Cardiac fibroblast (primary cell): ENCODE measurements at places on chromosomes 4 and X.

GRCh38 chr4:96691521-96691920 is 851.6 kb downstream of the PDHA2 start:
- no peak for DNase-seq

DNA sequence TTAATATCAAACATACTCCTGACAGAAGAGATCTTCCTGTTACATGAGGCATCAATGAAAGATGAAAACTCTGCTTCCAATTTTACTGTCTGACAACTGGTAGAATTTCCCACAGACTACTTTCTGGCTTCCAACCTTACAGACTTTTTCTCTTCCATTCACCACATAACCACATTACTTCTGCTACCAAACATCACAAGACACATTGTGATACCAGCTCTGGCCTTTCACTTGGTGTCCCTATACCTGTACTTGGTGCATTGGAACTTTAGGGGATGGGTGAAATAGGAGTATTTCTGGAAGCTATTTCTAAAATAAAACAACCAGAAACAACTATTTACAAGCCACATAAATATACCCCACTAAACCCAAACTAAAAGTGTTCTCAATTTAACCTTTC is 20.5 kb downstream of the AMTN start:
- no peak for DNase-seq

GRCh38 chr4:48196758-48197504 is 62.9 kb upstream of the TXK start:
- DNase-seq = no peak

DNA sequence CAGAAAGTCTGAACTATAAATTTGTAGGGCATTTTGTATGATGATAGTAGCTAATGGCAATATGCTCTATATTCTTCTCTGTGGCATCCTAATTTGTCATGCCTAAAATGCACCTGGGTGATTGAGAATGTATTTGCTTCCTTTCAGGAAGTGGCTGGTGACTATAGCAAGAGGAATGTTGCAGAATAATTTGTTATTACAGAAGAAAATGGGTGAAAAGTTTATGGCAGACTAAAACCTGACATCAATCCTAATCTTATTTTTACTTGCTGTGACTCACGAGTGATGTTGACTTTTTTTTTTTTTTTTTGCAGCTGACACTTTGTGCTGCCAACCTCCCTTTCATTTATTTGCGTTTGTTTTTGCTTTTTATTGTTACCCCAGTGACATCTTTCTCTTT is 141.1 kb downstream of the MSL3 start:
- DNase-seq = peak; percentile 83

- DNase-seq = no peak
Measured at GRCh38 chrX:53247928-53248327, 22.9 kb upstream of the KDM5C start.

GRCh38 chr4:104815665-104816064 is 321.0 kb upstream of the CXXC4 start:
- DNase-seq = no peak

- no peak for DNase-seq
Measured at GRCh38 chrX:51215266-51215665, 117.4 kb upstream of the NUDT10 start.

- peak; percentile 50 for DNase-seq
Measured at GRCh38 chrX:40105835-40106675, 8.3 kb upstream of the BCOR start.

- DNase-seq = peak; percentile 37
Measured at GRCh38 chr4:77232653-77233052, 75.6 kb downstream of the CCNG2 start.

GRCh38 chrX:123424546-123424945 is 240.5 kb downstream of the GRIA3 start:
- peak; percentile 61 for DNase-seq

- DNase-seq = no peak
Measured at GRCh38 chr4:15163284-15163645, 161.0 kb downstream of the CPEB2 start.

DNA sequence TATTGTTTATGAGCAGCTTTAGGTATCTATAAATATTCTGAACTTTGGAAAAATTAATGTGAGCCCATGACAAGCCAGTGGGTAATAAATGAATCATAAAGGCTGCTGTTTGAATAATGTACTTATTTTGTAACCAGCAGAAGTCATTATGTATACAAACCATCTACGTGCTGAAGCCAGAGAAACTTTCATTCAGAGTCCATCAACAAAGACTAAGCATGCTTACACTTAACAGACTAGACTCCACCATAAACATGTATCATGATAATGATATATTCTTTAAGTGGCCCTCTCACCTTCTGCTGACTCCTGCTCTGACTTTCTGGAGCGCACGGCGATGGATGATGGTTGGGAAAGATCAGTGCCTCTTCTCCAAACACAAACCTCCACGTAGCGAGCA is 72.0 kb downstream of the SMARCA5 start:
- DNase-seq = no peak

- DNase-seq = no peak
Measured at GRCh38 chrX:99750721-99751120, 659.4 kb downstream of the PCDH19 start.

- peak; percentile 89 for DNase-seq
Measured at GRCh38 chr4:81631958-81632441, 160.3 kb upstream of the RASGEF1B start.

DNA sequence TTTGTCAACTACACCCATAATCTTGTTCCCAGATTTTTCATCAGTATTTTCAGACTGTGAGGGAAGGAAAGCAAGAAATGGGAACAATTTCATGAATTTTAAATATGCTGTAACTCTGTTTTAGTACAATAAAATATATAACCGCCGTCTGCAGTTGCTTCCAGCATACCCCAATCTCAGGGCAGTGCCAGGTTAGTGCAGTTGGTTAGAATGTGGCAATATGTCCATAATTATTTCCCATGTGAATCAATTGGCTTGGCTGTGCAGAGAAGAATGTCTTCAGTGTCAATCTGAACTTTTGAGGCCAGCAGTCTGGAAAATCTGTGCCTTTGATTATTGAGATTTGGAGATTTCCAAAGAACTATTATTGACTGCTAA is 5.0 kb upstream of the MMAA start:
- DNase-seq = no peak

GRCh38 chr4:20391198-20391597 is 139.5 kb downstream of the SLIT2 start:
- peak; percentile 33 for DNase-seq

DNA sequence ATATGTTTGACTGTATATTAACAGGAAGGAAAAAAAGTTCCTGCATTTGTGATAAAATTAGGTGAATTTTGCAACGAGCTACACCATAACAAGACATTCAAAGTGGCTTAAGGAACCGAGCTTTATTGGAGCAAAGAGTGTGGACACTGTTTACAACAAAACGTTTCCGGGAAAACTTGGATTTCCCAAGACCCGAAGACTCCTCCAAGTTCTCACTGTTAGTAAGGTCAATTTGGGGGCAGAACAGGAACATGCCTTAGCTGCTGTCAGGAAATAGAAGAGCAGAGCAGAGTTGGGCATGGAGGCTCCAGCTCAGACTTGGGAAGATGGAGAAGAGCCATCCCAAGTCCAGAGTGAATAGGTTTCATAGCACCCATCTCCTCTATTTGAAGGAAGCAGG is 16.5 kb downstream of the ADH6 start:
- peak; percentile 75 for DNase-seq

- no peak for DNase-seq
Measured at GRCh38 chr4:144969821-144970220, 128.2 kb downstream of the ANAPC10 start.

- DNase-seq = no peak
Measured at GRCh38 chr4:578451-579443, 2.7 kb upstream of the TMEM271 start.

- no peak for DNase-seq
Measured at GRCh38 chr4:162059656-162060055, 104.1 kb downstream of the FSTL5 start.

GRCh38 chr4:102196221-102196620 is 149.1 kb downstream of the SLC39A8 start:
- DNase-seq = peak; percentile 65

- DNase-seq = no peak
Measured at GRCh38 chr4:48042979-48043461, 26.4 kb downstream of the NIPAL1 start.

- DNase-seq = peak; percentile 82
Measured at GRCh38 chr4:149370785-149371420, 444.7 kb downstream of the IQCM start.

DNA sequence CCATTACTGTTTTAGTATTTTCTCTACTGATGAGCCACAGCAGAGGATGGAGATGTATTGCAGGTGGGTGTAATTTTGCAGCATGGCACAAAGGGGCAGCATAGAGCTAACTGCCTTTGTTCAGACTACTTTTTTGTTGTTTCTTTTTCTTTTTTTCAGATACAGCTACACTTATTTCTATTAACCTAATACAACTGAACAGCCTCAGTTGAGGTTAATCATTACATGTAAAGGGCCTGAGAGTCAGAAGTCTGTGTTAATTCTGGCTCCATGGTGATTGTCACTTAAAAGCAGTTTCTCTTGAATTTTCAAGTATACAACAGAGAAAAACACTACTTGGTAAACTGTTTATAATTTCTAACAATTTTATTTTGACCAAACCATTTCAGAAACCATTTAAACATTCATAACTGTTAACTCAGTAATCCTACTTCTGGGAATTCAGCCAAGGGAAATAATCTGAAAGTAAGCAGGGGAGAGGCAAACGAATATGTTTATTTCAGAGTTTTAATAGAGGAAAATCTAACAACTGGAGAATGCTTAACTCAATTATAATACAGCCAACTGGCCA is 13.9 kb upstream of the PPEF2 start:
- peak; percentile 63 for DNase-seq

GRCh38 chr4:15007201-15007600 is 4.9 kb downstream of the CPEB2 start:
- no peak for DNase-seq

DNA sequence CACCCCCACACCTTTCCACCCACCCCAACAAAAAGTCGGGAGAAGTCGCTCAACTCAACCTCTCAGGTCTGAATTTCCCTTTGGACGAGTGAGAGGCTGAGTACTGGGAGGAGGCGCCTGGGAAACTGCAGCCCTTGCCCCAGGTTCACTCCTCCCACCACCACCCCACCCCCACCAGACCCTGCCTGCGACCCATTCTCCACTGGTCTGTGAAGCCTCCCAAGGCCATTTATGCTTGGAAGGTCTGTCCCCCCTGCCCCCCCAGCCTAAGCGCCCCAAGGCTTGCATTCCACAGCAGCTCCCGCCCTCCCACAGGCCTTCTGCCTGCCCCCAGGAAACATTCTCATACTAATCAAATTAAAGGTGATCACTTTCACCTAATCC is 27.2 kb downstream of the ELF4 start:
- DNase-seq = no peak

- no peak for DNase-seq
Measured at GRCh38 chr4:73589887-73590801, 30.1 kb downstream of the RASSF6 start.

GRCh38 chr4:139912445-139912844 is 241.5 kb downstream of the MAML3 start:
- DNase-seq = no peak

DNA sequence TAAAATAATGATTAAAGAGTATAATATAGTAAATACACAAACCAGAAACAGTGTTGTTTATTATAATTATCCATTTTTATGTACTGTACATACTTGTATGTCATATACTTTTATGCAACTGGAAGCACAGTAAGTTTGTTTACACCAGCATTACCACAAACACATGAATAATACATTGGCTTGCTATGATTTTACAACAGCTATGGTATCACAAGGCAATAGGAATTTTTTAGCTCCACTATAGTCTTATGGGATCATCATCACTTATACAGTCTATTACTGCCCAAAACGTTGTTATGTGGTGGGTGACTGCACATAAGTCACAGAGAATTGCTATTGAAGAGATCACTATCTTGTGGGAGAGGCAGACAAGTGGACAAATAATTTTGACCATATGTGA is 1.8 kb upstream of the PF4V1 start:
- DNase-seq = no peak

DNA sequence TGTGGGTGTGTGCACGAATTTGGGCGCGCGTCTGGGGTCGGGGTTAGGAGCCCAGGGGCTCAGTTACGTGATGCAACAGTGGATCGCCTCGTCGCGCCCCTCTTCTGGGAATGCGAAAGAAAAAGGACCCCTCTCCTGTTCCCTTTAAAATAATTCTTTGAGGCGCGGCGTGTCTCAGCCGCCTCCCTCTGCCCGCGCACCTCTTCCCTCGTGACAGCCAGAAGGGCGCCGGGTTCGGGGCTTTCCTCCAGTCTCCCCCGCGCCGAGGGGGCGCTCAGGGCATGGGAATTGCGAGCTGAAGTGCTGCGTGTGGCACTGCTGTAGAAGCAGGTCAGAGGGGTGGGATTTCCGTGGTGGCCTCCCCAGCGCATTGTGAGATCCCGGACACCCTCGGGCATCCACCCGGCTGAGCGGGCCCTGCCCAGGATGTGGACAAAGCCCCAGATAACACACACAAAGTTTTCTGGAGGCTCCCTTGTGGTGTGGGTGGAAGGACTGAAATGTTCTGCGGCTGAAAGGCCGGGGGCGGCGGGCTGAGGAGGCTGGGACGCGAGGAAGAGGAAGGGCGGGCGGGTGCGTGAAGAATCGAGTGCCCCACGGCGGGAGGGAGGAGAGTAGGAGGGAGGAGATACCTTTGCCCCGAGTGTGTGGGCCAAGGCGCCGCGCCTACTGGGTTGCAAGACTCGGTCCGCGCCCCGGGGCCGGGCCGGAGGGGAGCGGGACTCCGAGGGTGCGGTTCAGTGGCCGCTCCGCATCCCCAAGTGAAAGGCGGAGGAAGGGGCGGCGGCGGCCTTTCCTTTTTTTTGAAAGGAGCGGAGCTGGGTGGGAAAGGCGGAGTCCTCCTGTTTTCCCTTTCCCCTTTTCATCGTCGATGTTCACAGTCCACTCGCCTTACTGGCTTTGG is 752 bp downstream of the SEPTIN11 start:
- DNase-seq = peak; percentile 48

DNA sequence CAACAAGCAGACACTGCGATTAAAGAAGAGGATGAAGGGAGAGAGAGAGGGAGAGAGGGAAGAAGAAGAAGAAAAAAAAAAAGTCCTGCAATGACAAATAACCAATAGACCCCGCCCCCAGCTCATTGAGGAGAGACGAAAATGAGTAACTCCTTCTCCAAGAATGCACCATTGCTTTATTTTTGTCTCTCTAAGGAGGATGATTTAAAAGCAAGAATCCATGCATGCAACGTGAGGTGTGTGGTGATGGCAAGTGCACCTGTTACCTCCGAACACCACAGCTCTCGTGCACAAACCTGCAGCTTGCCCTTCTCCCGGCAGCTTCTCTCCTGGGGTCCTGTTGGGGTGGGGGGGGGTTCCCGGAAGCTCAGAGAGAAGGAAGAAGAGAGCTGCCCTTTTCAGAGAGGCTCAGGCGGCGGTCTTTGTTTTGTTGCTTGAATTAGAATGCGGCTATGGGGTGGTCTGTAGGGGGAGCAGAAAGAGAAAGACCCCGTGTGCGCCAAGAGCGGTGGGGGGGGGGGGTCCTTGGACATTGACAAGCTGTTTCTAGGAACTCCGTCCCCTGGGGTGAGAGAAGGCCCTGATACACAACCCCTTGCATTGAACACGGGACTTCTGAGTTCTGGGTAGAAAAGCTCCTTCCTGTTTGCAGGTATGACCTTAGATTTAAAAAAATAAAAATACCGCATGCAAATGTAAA is 100.7 kb downstream of the CRLF2 start:
- DNase-seq = no peak
